H1 (cell line): ENCODE measurements at places on chromosomes 2 and 18.

GRCh38 chr18:9771261-9771976 is 63.3 kb downstream of the RAB31 start:
- DNase-seq, result peak; percentile 59

DNA sequence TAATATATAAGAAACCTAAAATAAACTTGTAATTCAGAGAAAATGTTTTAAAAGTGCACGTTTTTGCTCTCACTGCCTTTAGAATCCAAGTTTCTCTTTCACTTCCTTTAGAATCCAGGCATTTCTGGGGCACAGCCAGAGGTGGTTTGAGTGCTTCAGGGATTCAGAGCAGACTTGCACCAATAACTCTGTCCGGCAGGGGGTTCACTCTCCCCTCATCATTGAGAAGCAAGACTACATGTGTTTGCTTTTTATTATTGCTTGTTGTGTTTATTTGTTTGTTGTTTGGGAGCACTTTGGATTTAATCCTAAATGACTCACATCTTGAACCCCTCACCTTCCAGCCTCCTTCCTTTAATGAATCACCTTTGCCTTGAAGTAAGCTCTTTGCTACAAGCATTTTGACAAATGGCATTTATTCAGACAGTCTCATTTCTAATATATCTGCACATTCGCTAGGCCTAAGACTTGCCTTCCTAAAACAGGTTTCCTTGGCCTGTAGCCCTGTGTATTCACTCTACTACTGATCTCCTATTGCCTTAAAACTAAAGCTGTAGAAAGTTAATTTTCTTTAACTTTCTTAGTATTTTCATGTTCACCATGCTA is 233.5 kb upstream of the ATP5MC3 start:
- DNase-seq, result peak; percentile 50

GRCh38 chr2:200272320-200272719 is 34.2 kb upstream of the SPATS2L start:
- no peak for DNase-seq

DNA sequence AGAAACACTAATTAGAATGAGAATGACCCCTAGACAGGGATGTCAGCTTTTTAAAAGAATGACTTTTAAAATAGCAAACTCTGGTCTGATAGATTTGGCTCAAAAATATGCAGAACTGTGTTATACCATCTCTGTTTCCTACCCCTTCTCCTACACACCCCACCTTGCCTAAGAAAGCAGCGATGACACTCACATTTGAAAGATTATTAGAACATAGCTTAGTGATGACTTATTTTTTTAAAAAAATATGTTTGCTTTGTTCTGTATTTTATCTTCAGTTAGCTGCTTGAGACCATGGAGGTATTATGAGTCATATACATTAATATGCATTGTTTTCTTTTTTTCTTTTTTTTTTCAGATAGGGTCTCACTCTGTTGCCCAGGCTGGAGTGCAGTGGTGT is 176.7 kb upstream of the TPO start:
- no peak for DNase-seq

DNA sequence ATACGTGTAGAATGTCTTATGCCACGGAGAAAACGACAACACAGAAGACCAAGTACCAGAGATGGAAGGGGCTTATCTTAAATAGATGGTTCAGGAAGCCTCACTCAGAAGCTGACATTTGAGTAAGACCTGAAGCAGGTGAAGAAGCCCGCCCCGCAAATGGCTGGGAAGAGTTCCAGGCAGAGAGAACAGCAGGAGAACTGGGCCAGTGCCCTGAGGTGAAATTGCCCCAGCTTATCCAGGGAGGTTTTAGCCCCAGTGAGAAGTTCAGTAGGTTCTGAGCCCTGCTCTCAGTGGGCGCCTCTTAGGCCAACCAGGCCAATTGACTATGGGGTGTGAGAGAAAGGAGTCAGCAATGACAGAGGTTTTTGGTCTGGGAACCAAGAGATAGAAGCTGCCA is 166.1 kb upstream of the FOSL2 start:
- no peak for DNase-seq

DNA sequence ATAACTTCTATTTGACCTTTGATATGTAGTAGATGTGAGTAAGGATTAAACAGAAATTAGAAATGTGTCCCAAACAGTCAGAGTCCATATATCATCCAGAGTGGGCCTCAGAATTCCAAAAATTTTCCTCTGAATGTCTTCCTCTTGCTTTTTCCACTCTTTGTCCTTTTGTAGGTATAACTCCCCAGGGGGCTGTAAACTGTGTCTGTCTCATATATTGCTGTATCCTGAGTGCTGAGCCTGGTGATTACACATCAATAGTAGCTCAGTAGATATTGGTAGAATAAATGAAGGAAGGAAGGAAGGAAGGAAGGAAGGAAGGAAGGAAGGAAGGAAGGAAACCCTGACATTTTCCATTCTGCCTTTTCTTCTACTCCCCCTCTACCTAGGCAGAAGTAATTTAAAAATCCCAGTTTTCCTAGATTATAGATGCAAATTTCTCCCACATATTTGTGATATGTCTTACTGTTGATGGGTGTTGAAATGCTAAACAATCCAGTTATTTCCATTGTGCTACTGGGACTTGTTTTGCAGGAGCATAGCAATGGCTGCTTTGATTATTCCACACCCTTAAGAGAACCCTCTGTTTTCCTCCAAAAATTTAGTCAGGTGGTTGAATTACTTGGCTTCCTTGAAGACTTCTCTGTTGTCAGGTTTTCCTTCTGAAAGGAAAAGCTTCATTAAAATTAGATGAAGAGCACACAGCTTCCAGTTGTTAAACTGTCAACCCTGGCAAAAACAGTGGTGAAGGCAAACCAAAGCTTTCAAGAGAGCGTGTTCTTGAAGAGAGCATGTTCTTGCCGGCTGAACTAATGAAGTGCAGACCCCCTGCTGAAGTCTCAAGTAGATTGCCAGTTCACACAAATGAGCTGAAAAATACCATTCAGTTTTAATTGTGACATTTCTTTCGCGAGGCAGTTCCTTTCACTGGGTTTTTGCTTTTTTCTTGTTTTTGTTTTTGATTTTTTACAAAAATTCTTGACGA is 147.8 kb downstream of the KCNE4 start:
- DNase-seq, result no peak

DNA sequence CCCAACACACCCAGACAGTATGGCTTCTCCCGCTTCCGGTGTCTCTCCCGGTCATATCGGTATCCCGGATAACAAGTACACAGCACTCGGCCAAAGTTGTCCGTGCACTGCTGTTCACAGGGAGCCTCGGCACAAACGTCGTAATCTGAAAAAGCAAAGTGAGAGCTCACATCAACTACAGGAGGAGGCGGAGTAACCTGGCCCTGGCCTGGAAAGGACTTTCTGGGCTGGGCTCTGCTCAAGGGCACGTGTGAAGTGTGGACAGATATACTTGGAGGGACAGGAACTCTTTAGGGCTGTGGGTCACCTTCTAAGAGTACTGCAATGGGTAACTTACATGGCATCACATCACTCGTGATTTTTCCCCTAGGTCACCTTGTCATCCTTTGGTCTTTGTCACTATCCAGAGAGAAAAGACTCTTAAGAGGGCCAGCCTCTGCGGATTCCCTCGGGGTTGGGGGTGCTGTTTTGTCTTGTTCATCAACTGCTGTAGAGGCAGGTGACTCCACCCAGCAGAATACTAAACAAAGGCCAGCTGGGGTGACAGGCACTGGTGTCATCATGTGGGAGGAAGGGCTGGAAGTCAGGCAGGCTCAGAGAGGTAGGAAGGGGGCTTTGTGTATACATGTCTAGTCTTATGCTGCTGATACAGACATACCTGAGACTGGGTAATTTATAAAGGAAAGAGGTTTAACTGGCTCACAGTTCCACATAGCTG is 110.6 kb upstream of the LMAN1 start:
- DNase-seq, result no peak

- DNase-seq, result no peak
Measured at GRCh38 chr18:22155584-22155983, 13.8 kb upstream of the GATA6 start.

- DNase-seq, result no peak
Measured at GRCh38 chr18:38076346-38077070, 510.9 kb upstream of the CELF4 start.

DNA sequence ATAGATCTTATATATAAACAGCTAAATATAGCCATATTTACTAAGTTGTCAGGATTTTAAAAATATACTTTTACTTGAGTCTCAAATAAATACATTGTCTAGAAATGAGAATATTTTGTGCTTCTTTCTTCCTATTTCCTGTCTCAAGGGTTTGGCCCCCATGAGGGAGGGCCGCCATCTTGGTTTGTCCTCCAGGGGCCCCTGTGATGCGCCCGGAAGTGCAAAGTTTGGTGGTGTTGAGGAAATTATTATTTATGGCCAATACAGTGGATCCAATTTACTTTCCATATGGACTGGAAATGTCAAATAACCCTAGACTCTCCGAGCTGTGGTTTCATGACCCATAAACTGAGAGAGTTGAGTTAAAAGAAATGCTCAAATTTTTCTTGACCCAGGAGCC is 104.7 kb upstream of the OTOS start:
- no peak for DNase-seq

- DNase-seq, result no peak
Measured at GRCh38 chr2:233142355-233142897, 82.3 kb downstream of the INPP5D start.

DNA sequence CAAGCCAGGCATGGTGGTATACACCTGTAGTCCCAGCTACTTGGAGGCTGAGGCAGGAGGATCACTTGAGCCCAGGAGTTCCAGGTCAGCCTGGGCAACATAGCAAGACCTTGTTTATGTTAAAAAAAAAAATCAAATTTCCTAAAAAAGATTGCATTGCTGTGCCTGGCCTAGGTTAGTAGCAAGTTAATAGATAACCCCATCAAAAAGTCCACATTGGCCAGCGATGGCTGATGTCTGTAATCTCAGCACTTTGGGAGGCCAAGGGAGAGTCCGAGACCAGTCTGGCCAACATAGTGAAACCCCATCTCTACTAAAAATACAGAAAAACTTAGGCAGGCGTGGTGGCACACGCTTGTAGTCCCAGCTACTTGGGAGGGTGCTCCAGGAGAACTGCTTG is 38.7 kb downstream of the PARD6G start:
- DNase-seq, result no peak

GRCh38 chr2:19990416-19990728 is 467 bp upstream of the WDR35 start:
- DNase-seq, result no peak

GRCh38 chr2:54374591-54375364 is 81.3 kb upstream of the SPTBN1 start:
- no peak for DNase-seq

GRCh38 chr2:38237311-38237710 is 139.8 kb downstream of the ATL2 start:
- DNase-seq, result no peak

GRCh38 chr2:175003875-175004729 is 1.1 kb downstream of the CHN1 start:
- peak; percentile 67 for DNase-seq

DNA sequence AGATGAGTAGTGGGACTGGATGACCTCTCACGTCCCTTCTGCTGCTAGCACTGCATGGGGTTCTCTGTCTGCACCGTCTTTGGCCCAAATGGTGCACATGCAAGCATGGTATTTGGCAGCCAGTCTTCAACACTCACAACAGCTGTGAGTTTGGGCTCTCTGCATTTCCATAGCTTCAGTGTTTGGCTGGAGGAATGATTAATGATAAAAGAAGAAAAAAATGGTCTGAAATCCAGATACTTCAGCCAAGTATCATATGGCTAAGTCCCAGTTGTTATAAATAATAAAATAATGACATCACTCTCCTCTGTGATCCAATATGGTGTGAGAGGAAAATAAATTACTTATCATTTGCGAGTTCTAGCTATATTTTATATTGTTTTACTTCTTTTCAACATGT is 173.3 kb downstream of the DCDC2C start:
- no peak for DNase-seq

DNA sequence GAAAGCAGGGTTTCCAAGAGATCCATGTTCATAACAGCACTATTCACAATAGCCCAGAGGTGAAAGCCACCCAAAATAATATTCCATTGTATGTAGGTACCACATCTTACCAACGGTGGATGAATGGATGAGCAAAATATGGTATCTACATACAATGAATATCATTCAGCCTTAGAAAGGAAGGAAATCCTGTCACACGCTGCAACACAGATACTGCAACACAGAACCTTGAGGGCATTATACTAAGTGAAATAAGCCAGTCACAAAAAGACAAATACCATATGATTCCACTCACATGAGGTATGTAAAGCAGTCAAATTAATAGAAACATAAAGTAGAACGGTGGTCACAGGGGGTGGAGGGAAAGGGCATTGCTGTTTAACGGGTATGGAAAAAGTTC is 155.7 kb downstream of the DTNB start:
- no peak for DNase-seq

DNA sequence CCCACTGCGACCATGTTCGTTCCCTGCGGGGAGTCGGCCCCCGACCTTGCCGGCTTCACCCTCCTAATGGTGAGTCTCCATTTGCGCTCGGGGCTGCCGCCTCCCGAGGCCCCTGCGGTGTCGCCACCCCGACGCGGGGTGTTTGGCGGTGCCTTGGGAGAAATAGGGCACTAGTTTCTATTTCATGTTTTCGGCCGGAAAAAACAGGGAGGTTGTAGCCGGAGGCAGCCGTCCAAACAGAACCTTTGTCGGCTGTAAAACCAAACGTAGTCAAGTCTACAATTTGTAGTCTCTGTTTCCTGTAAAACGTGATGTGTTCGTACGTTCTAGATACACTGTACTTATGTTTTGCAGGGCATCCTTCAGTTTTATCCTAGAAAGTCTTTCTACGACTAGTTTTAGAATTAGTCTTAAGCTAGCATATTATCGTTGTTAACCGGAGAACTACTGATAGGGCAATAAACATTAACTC is 290 bp downstream of the PSMG2 start:
- no peak for DNase-seq

- no peak for DNase-seq
Measured at GRCh38 chr18:21735452-21736015, 5.1 kb upstream of the MIB1 start.

DNA sequence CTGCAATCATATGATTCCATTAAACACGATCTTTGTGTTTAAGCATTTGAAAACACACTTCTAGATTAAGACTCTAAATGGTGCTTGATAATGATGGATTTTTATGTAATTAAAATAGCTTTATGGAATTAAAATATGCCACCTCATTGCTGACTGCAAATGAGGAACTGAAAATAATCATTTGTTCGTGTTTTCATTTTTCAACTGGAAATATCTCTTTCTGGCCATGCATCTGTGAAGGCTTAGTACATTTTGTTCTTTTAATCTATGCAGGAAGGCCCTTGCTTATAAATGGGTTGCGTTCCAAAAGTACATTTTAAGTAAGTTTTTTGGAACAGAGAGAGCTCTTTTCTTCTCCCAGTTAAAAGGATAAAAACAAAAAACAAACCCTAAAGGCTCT is 125.5 kb downstream of the MC4R start:
- no peak for DNase-seq

GRCh38 chr2:195356920-195357440 is 300.0 kb upstream of the SLC39A10 start:
- DNase-seq, result no peak

GRCh38 chr2:88827821-88828220 is 136.3 kb downstream of the RPIA start:
- DNase-seq, result no peak

GRCh38 chr2:219308142-219309101 is 779 bp downstream of the PTPRN start:
- DNase-seq, result no peak

- DNase-seq, result no peak
Measured at GRCh38 chr18:48006415-48007175, 76.1 kb upstream of the SMAD2 start.
